ENCODE measurements at places on chromosomes 4 and X.

DNA sequence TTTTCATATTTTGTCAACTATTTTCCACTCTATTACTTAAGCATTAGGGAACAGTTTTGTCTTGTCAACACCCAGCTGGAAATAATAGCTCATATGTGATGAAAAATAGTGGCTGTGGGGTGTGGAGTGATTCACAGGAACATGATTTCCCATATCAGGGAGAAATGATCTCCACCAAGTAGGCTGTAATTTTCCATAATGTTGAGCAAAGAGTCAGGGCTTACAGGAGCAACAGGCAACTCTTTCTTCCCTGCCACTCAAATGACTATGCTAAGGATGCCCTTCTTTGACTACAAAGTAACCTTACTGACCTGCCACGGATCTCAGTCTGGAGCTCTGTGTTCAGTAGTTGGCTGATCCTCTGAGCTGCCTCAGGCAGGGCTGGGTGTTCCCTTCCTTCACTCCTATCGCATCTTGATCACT, 90.0 kb upstream of the GATB start:
- no peak for DNase-seq

GRCh38 chrX:66038115-66038514, 1.8 kb downstream of the VSIG4 start:
- no peak for DNase-seq

DNA sequence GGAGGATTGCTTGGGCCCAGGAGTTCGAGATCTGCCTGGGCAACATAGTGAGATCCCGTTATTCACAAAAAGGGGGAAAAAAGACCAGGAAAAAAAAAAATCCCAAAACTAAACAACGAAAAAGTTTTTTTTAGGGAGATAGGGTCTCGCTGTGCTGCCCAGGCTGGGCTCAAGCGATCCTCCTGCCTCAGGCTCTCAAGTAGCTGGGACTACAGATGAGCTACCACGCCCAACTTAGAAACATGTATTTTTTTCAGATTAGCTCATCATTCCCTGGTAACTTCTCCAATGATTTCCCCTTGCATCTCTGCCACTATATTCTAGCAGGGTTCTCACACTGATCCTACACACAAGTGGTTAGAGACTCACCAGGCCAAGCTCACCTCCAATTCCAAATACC, 24.4 kb upstream of the IRAK1 start:
- no peak for DNase-seq

DNA sequence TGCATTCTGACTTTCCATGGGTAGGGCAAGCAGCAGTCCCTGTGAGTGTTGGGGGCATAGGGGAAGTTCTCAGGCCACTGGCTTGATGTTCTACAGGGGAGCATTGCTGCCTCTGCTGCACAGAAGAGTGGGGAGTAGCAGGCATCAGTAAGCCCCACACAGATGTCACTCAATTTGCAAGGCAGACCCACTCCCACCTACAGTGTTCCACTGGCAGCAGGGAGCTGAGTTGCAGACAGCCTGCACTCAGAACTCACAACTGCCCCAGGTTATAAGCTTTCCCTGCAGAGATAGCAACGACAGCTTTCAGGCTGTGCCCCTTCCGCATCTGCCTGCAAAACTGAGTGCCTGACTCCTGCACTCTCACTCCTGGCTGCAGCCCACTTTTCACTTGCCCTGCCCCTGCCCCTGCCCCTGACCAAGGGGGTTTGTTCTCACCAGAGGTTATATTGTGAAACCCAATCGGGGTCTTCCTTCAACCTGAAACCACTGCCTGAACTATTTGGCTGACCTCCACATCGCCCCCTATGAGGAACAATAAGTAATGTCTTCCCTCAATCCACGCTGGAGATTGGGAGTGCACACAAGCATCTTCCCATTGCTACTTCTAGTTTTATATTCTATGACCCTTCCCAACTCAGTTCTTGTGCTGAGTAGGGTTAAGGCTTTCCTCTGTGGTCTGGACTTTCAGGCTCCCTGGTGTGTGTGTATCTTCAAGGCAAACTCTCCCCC, 227.4 kb upstream of the CXorf51B start:
- DNase-seq = no peak

GRCh38 chr4:113187358-113187757, 137.9 kb downstream of the ANK2 start:
- DNase-seq = no peak

GRCh38 chrX:134443020-134443419, 16.9 kb upstream of the HPRT1 start:
- no peak for DNase-seq

DNA sequence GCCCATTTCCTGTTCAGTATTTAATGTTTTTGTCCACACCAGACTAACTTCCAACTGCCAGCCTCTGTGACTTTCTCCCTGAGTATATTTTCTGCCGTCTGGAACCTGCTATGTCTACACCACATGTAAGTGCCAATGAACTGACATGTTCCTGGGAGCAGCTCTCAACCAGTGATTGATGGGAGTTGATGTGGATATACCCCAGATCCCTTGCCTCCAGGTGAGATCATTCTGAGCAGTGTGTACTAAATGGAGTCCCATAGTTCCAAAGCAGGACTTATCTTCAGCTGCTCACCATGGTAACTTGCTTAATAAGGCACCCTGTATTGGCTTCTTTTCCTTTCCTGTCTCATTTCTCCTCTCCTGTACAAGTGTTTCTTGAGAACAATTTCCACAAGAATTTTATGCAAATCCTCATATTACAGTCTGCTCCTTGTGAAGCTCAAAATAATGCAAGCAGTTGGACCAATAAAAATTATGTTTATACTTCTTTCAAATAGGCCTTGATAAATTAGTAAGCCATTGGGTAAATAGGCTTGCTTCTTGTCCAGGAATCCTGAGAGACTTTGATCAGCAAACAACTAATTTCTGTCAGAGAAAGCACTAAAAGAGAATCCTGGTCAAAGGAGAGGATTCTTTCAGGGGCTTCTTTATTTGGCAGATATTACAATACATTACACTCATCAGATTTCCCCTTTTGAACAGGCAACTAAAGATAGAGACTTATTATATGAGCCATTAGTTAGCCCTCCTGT, 911.7 kb upstream of the NDST4 start:
- no peak for DNase-seq

GRCh38 chr4:26503844-26504243, 13.6 kb upstream of the CCKAR start:
- DNase-seq = no peak

- no peak for DNase-seq
Observed at GRCh38 chrX:132474544-132475248, 14.1 kb downstream of the MBNL3 start.

DNA sequence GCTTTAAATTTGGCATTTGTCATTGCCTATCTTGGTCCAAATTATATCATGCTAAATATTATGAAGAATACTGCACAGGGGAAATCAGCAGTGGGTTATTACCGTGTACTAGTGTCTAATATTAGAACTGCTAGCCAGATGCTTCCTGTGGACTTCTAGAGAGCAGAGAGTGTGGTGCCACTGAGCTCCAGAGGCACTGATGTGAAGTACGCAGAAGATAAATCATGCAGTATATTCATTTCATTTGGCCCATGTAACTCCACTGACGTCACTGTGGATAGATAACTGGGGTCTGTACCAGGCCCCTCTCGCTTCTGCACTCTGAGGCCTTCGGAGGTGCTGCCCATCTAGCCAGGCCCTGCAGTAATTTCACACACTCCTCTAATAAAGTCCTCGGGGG, 80.0 kb downstream of the ALPK1 start:
- DNase-seq = no peak

DNA sequence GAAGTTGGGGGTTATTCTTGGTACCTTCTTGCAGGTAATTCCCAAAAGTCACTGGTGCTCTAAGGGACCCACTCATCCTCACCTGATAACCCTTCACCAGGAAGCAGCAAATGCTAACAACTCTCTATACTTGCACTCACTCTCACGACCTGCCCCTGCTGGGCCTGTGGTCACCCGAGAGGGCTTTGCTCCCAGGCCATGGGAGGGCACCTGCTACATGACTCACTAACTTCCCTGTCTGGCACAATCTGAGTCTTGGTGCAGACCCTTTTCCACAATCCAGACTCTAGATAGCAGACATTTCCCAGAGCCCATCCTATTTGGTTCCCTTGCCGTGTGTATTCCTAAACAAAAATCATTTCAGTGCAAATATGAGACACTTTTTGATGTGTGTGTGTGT, 403.8 kb upstream of the FAT1 start:
- no peak for DNase-seq

DNA sequence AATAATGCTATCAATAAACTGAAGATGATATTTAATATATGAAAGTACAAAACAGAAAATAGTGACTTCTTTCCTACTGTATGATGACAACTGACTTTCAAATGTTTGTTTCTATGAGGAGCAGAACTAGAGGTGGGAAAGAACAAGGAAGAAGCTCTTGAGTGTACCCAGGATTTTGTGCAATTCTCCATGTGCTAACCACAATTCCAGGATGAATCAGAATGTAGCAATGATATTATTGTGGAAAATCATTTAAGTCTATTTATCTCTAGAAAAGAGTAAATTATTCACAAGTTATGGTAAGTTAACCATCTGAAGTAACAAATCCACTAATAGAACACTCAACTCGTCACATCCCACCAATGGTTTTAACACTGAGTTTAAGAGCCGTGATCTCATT, 324.1 kb upstream of the EMCN start:
- DNase-seq = no peak

GRCh38 chrX:109187473-109188168, 294.3 kb downstream of the GUCY2F start:
- DNase-seq = no peak

DNA sequence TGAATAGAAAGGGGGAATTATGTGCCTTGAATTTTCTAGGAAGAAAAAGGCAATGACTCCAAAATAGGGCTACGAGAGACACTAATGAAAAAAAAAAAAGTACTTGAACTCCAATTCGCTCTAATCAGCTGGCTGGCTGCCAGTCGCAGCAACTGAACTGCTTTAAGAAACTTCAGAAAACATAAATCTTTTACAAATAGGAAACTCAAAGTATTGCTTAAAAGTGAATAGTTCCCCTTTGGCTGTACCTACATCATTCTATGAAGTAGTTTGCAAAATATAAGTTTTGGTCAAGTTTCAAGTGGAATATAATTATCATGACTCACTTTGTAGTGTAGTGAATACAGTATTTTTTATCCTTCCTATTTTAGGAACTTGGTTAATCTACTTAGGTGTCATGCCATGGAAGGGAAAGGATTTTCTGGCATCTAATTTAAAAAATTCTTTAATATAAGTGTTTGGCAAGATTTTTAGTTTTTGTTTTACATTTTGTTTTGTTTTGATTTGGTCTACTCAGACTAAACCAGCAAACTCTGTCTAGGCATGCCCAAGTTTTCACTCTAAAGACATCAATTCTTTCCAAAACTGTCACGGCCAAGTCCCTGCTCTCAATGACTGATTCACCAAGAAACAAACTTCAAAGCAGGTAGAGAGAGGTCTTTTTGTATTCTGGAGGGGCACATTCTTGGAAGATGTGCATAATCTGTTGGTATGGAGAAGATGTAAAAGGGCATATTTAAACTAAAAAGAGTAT, 382.4 kb upstream of the GALNT7 start:
- no peak for DNase-seq

DNA sequence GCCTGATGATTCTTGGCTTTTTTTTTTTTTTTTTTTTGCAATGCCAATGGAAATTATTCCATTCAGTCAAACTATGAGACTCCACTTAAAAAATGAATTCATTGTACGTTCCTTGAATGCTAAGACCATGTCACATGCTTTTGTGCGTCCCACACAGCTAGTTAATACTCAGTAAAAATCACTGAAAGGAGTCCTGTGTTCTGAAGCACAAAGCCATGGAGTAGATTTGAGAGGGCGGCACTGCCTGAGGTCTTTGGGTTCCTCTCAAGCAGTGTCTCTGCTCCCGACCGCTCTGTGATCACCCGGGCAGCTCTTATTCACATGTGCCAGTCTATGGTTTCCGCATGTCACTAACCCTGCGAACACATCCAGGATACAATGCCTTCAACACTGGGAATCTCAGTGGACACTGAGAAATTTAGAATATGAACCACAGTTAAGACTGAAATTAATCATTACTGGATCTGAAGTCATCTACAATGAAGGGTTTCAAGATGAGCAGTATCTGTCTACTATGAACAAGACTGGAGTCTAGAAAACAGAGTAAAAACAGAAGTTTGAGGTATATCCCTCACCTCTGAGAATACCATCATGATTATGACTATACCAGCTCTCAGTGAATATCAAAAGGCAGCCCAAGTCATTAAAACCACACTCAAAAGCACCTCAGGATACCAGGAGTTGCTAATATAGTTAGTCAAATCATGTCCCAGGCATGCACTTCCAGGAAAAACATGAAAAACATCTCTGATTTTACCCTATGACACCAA, 193.0 kb downstream of the MGST2 start:
- DNase-seq = no peak

DNA sequence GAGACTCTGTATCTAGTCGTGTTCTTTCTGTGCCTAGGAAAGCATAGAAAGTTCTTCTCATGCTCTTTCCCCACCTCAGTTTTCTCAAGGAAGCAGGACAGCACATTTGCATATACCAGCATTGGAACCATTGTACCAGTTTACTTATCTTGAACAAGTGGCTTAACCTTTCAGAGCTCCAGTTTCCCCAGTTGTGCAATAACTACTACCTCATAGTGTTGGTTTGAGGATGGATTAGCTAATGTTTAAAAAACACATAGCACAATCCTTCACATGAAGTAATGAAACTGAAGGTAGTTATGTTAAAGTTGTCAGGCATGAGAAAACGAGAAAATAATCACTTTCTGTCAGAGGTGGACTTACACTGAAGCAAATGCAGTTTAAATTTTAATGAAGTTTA, 92.2 kb upstream of the H2AZ1 start:
- DNase-seq = no peak

GRCh38 chrX:55057675-55058249, 17.1 kb upstream of the PAGE2B start:
- DNase-seq = peak; percentile 17

GRCh38 chr4:170259631-170260153, 169.9 kb upstream of the AADAT start:
- DNase-seq = no peak

DNA sequence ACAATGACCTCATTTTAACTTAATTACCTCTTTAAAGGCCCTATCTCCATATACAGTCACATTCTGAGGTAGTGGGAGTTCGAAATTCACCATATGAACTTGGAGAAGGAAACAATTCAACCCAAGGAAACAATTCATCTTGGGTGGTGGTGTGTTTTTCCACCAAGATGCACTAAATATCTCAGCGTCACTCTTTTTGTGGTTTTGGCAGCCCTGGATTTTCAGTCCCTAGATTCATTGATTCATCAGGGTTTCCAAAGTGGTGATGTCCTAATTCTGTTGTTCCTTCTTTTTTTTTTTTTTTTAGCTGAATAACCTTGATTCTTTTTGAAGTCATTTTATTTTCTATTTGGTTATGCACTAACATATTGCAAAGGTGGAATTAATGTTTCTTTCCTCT, 162.6 kb upstream of the RAPGEF2 start:
- no peak for DNase-seq
